Skeletal muscle cell (primary cell): ENCODE measurements at places on chromosomes 1 and 21.
A peak's percentile ranks its signal among the peaks of the same experiment; 100 is the strongest.

DNA sequence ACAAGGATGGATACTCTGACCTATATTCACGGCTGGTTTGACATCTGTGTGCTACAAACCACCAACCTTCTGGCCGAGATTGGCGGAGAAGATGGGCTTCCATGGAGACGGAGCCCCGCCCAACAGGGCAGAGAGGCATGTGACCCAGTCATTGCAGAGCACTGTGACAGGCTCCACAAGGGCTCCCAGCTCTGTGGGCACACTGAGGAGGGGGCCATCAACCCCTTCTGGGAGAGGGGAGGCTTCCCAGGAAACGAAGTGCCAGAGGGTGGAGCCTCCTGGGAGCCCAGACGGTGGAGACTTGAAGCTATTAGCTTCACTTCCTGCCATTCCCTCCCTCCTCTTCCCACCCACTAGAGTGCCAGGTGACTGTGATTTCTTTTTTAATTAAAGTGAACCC is 71.6 kb upstream of the IFFO2 start:
- no peak for DNase-seq

GRCh38 chr1:21012937-21013336 is 163.8 kb downstream of the EIF4G3 start:
- DNase-seq: peak; percentile 31

DNA sequence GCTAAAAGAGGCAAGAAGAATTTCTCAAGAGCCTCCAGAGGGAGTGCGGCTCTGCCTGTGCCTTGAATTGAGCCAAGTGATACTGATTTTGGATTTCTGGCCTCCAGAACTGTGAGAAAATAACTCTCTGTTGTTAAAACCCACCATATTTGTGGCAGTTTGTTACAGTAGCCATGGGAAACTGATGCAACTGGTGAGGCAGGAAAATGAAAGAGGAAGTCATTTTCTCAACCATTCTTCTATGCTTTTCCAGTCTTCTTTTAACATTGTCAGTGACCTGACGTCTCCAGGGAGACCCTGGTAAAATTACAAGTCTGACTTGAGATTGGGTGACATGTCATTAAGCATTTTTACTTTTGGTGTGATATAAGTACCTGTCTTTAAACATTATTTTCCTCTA is 5.8 kb downstream of the OR6P1 start:
- no peak for DNase-seq

- peak; percentile 95 for DNase-seq
These were observed 166.1 kb upstream of the DPYD start for GRCh38 chr1:98086796-98087441.

DNA sequence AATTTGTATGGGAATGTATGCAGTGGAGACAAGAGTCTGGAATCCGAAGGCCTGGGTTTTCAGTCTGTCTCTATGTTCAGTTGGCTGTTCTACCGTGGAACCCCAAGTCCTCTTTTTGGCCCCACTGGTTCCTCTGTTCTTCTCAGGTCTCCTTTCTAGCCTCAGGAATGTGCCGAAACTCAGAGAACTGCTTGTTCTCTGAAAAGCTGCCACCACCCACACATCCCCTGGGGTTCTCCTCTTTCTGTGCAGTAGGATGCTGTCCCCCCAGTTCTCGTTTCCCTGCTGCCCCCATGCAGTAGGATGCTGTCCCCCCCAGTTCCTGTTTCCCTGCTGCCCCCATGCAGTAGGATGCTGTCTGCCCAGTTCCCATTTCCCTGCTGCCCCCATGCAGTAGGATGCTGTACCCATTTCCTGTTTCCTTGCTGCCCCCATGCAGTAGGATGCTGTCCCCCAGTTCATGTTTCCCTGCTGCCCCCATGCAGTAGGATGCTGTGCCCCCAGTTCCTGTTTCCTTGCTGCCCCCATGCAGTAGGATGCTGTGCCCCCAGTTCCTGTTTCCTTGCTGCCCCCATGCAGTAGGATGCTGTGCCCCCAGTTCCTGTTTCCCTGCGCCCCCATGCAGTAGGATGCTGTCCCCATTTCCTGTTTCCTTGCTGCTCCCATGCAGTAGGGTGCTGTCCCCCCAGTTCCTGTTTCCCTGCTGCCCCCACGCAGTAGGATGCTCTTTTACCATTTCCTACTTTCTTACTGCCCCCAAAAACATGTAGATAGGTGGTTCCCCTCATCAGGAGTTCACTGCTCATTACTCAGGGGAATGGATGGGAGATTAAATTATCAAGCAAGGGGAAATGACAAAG is 35.3 kb downstream of the OPTC start:
- DNase-seq: no peak

DNA sequence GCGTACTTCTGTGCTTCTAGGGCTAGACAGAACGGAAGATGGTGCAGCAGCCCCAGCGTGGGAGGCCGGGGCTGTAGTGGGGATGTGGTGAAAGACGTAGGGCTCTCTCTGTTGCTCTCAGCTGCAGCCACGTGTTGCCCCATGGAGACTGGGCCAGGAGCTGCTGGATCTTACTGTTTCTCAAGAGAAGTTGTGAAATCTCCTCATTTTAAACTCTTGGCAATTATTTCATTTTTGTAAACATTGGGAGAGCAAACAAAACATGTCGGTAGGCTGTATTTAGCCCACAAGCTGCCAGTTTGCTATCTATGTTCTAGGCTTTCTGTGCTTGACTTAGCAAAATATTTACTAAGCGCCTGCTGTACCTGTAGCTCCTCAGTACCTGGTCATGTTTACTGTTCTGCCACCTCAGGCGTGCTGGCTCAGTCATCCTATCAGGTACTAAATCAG is 15.9 kb upstream of the ELOA start:
- DNase-seq: no peak

DNA sequence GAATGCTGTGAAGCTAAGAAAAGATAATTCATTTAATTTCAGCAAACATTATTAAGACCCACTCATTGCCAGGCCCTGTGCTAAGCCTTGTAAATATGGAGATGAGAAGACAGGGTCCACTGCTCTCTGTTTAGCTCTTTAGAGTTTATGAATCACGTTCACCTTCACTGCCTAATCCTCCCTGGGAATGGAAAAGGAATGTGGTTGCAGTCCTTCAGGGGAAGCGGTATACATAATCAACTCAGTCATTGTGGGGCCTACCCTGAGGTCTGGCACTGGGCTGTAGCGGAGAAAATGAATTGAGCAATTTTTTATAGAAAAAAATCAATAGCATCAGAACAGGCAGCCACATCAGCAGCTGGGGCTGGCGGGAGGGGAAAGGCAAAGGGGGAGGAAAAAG is 412.1 kb upstream of the NFIA start:
- peak; percentile 4 for DNase-seq

- DNase-seq: no peak
These were observed 13.6 kb upstream of the AGMAT start for GRCh38 chr1:15598436-15598835.

- no peak for DNase-seq
These were observed 21.7 kb upstream of the RGS16 start for GRCh38 chr1:182625719-182626504.

DNA sequence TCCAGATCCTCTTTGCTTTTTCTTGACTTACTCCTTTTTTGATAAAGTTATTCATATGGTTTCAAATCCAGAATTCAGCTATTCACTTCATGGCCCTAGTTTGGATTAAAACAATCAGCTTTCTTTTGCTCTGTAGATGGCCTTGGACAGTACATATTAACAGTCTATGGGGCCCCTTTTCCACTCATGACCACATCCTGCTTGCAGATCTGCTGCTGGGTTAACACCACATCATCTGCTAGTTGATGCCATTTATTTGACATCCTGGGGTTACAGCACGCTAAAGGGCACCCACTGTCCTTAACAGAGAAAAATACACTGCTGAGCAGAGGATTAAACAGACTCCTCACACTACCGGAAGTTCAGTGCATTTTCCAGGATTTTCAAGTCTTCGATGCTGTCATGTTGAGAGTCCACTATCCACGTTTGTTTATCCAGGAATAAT is 941 bp upstream of the IFI16 start:
- no peak for DNase-seq

GRCh38 chr1:230148768-230149469 is 81.9 kb downstream of the GALNT2 start:
- no peak for DNase-seq

DNA sequence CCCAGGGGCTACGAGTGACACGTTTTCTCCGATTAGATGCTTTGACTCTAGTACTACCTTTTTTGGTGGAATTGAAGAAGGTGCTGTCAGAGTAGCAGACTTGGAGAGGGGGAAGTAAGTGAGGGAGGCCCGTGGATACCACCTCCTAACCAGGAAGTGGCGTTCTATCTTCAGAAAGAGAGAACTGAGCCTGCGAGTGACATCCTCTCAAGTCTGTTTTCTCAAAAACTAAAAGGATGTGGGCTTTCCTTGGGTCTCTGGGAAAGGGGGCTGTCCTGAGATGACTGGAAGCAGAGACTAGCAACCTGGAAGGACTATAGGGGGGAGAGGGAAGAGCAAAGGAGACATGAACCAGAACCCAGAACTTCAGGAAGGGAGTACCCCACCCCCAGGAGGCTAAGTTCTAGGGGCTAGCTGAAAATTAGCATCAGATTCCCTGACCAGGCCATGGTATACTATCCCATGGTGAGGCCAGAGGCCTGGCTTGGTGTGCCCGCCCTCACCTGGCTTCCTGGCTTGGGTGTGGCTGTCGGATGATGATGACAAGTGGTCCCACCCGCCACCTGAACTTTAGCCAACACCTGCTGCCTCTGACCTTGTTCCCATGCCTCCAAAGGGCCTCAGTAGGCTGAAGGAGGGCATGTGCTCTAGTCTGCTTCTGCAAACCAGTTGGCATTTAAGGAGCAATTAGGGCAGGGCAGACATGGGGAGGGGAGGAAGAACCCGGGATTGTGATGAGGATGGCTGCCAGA is 49.1 kb downstream of the ATP2B4 start:
- DNase-seq: no peak

- no peak for DNase-seq
These were observed 1.5 kb downstream of the ITSN1 start for GRCh38 chr21:33643658-33644311.

DNA sequence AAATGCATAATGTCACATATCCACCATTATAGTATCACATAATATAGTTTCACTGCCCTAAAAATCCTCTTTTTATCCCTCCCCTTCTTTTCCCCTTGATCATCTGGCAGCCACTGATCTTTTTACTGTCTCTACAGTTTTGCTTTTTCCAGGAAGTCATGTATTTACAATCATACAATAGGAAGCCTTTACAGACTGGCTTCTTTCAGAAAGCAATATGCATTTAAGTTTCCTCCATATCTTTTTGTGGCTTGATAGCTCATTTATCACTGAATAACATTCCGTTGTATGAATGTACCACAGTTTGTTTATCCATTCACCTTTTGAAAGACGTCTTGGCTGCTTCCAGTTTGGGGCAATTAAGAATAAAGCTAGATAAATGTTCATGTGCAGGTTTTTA is 14.3 kb upstream of the WDTC1 start:
- DNase-seq: no peak

DNA sequence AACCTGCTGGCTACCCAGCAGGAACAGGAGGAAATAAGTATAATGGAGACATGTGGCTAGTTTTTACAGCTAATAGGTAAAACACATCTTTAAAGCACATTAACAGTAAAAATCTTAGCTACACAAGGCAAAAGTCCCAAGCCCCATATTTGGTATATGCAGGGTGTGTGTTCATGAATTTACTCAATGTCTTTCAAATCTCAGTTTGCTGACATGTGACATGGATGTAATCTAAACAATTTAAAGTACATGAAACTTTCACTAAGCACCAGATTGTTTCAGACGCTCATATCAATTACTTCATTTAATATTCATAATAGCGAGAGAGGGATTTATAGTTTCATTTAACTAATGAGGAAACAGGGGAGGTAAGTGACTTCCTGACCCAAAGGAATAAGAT is 3.9 kb downstream of the TACSTD2 start:
- no peak for DNase-seq

- no peak for DNase-seq
These were observed 3.2 kb upstream of the THEMIS2 start for GRCh38 chr1:27868932-27869718.

DNA sequence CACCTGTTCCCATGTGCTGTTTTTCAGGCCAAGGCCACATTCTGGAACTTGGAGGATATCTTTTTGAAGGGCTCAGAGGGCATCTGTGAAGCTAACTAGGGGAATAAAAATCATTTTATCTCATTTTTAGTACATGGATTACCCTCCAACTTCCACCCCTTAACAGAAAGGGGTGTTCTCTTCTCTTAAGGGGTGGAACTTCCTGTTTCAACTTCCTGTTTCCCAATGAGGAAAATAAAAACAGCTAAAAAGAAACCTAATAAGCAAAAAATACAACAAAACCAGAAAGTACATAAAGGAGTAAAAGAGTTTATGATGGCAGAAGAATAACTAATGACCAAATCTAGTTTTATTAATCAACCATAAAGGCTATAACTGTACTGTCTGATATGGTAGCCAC is 24.8 kb upstream of the SLC22A15 start:
- DNase-seq: no peak

- peak; percentile 73 for DNase-seq
These were observed 38.5 kb downstream of the MSTO1 start for GRCh38 chr1:155648207-155649147.

DNA sequence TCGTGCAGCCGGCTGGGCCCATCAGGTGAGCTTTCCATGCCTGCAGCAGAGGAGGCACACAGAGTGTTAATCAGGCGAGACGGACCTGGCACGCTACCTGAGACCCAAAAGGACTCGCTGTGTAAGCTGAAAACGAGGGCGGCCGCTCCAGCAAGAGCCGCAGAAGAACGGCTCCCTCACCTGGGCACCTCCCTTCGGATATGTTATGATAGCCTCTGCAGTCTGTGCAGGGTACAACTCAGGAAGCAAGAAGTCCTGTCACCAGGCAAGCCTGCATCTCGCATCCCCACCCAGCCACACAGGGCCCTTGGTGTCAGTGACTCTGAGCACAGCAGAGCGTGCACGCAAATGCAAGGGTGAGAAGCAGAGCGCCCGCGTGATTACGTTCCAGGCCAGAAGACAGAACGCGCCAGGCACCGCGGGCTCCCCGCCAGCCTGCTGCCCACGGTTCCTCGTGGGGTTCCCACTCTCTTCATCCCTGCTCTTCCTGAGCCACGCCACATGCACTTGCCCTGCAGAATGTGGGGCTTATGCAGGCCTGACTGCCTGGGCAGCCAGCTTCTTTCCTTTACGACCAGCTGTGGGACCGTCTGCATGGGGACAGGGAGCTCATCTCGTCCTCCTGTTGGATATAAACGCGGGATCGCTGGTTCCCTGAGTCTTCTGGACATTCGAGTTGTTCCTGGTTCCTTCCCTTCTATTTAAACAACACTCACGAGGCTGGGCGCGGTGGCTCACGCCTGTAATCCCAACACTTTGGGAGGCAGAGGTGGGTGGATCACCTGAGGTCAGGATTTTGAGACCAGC is 20.2 kb upstream of the LRRC47 start:
- no peak for DNase-seq

DNA sequence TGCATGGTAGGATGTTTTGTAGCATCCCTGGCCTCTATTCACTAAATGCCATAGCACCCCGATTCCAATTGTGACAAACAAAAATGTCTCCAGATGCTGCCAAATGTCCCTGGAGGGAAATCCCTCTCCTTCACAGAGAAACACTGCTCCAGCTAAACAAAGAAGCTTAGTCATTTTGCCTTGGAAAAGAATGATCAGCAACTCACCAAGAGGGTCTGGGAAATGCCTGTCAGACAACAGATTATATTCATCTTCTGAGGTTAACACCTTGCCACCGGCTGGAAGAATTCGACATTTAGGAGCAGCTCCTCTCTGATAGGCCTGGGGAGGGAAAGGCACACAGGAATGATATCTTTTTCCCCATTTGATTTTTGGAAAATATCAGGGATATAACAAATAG is 84.4 kb downstream of the NIBAN1 start:
- DNase-seq: no peak
